ENCODE measurements at places on chromosomes 16 and 17.

GRCh38 chr17:51540151-51540550 lies 279.8 kb downstream of the UTP18 start:
- DNase-seq: no peak

- DNase-seq: no peak
These were observed 16.5 kb downstream of the PHKB start for GRCh38 chr16:47477679-47478078.

GRCh38 chr17:57552114-57552624 lies 192.9 kb downstream of the CCDC182 start:
- DNase-seq: no peak

GRCh38 chr17:10729334-10730193 lies at the start of gene TMEM220:
TMEM220 (minus strand) TSS chr17:10730023; CDS start chr17:10729851, 172 bp downstream.
- DNase-seq: peak; percentile 12

- no peak for DNase-seq
These were observed 227.2 kb upstream of the MON1B start for GRCh38 chr16:76963614-76964315.

DNA sequence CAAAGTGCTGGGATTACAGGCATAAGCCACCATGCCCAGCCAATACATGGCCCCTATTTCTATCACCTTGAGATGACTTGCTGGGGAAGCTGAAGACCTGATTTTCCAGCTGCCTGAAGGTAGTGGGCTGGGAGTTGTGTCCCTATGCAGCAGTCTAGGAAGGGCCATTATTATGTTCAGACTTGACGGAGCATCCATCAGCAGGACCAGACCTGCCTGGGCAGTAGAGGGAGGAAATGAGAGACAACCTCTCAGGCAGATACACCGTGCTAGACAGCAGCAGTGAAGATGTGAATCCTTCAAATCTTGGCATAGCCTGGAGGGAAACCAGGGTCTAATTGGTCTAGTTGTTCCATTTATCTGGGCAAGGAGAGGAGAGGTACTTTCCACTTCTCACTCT lies 35.6 kb upstream of the PHOSPHO1 start:
- no peak for DNase-seq

- no peak for DNase-seq
These were observed 26.1 kb downstream of the MAP2K4 start for GRCh38 chr17:12046786-12047185.

- DNase-seq: no peak
These were observed 100.4 kb upstream of the DNAH17 start for GRCh38 chr17:78677303-78678221.

DNA sequence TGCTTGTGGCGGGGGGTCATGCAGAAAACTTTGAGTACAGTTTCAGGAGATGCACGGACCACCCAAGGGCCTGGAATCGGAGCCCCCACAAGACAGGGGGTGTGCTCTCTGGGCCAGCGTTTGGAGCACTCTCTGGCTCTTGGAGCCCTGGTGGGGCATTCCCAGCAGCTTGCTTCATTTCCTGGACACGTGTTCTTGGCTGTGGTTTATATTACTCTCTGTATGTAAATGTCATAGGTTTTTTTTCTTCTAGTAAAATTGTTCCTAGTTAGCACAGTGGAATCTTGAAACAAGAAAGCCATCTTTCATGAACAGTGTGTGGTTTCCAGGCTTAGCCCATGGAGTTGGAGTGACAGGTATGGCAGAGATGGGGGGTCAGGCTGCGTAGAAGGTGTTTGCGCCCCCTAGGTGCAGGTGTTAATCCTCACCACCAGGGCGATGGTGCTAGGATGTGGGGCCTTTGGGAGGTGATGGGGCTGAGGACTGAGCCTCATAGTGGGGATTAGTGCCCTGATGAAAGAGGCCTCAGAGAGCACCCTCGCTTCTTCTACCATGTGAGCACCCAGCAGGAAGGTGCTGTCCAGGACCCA lies 79.8 kb downstream of the JPH3 start:
- no peak for DNase-seq

DNA sequence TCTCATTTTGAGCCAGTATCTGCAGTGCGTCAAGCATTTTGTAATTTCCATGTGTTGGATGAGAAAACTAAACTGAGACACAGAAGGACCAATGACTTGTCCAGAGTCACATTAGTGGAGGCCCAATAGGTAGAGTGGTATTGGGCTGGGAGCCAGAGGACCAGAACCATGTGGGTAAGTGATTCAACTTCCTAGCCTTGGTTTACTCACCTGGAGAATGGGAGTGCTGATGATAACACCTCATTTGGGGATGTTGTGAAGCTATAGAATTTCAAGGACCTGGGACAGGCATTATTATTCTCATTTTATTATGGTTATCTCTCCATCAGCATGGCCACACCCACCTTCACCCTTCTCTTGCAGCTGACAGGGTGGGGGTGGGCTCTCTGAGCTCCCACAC lies 8.1 kb downstream of the CPNE2 start:
- no peak for DNase-seq

DNA sequence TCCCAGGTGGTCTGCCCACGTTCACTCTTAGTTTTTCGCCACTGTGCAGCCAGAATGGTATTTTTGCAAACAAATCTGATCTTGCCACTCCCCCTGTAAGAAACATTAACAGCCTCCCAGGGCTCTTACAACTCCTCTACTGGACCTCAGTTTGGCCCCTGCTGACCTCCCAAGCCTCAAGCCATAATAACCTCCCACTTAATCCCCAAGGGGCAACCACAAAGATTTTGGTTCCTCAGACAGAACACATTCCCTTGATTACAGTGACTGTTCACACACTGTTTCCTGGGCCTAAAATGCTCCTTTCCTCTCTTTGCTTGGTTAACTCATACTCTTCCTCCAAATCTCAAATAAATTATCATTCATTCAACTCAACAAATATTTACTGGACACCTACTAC lies 21.5 kb upstream of the CD300E start:
- no peak for DNase-seq

DNA sequence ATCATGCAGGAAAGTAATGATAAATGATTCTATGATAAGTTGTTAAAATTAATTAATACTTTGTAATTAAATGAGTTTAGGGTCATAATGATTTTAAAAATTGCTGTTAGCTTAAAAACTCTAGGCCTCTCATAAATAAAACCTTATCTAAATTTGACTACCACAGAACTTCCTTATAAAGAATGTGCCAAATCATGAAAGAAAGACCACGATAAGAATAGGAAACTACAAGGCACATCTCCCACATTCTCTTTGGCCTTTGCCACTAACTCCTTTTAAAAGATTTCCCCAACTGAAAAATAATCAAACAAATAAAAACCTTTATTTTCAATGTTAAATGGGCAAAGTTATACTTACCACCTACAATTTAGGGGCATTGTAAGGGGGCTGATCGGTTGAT lies 164.6 kb upstream of the C17orf78 start:
- DNase-seq: no peak
